ENCODE measurements at places on chromosomes 5 and 9.

DNA sequence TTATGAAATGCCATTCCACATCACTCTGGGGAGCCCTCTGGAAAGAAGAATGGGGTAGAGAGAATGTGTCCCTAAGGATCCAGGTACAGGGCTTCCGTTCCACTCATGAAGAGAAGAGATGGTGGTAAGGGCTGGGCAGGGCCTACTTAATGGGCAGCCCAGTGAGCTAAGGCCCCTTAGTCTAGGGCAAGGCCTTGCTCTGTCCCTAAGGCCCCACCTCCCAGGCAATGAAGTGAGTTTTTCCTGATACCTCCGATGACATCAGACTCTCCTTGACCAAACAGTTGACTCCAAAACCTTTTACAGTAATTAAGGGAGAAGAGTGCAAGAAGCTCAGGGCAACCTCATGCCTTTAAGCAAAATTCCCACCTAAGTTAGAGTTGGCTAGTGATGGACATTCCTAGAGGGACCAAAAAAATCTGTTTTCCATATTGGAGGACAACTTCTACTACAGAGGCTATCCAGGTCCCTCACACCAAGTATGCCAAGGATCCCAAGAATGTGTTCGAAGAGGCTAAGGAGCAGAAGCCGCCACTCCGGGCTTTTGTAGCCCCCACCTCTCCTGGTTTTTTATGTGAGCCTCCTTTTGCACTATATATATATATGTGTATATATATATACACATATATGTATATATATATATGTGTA lies 5.9 kb downstream of the KLF9 start:
- no peak for DNase-seq

- no peak for DNase-seq
These were observed 1.0 kb upstream of the HK3 start for GRCh38 chr5:176899946-176900779.

- DNase-seq, result no peak
These were observed 3.3 kb downstream of the LPAR1 start for GRCh38 chr9:111034898-111035539.

- DNase-seq, result no peak
These were observed 446.2 kb downstream of the ELAVL2 start for GRCh38 chr9:23379842-23380241.

- no peak for DNase-seq
These were observed 312.0 kb upstream of the MSX2 start for GRCh38 chr5:174412374-174412773.

All from suppressor macrophage (primary cell).